ENCODE measurements at places on chromosomes 2 and 18.

DNA sequence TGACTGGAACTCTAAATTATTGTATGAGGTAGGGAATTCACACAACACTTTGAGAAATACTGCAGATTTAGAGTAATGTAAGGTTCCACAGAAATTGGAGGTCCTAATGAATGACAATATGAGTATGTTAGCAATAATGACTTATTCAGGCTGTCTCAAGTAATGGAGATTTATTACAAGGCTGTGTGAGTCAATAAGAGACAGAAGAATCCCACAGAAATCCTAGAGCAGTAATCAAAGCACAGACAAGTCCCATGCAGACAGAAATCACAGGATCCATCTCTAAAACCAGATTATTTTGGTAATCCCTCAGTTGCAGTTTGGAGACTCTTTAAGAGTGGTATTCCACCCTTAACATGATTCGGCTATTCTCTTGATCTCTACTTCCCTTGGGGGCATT lies 83.6 kb downstream of the FAM161A start:
- no peak for DNase-seq

GRCh38 chr2:25742501-25742900 lies 69.1 kb upstream of the DTNB start:
- DNase-seq, result no peak

- DNase-seq, result no peak
Measured at GRCh38 chr2:14475994-14476393, 156.5 kb upstream of the LRATD1 start.

DNA sequence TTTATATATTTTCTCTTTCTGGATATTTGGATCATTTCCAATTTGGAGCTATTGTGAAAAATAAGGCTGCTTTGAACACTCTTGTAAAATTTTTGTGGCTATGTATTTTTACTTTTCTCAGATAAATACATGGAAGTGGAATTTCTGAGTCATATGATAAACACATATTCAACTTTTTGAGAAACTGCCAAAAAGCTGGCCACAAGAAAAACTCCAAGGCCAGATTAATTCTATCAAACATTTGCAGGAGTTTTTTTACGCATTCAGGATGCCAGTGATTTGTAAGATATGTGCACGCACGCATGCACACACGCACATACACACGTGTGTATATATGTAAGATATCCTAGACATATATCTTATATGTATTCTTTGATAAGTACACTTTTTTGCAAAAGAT lies 477.5 kb upstream of the SPHKAP start:
- DNase-seq, result peak; percentile 37

DNA sequence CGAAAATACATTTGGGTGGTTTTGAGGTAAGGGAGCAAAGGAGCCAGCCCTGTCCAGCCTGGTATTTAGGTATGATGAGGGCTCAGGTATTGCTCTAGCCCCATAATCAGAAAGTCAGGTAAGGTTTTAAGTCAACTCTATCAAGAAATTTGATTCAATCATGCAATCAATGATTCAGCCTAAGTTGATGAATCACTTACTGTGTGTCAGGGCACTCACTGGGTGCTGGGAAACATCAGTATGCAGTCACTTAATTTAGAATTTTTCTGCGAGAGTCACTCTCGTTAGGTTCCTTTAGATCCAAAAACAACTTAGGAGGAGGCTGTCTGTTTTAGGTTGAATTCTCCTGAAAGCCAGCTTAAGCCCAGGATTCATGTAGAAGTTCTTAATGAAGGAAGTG lies 17.7 kb upstream of the SERPINB2 start:
- DNase-seq, result peak; percentile 14

DNA sequence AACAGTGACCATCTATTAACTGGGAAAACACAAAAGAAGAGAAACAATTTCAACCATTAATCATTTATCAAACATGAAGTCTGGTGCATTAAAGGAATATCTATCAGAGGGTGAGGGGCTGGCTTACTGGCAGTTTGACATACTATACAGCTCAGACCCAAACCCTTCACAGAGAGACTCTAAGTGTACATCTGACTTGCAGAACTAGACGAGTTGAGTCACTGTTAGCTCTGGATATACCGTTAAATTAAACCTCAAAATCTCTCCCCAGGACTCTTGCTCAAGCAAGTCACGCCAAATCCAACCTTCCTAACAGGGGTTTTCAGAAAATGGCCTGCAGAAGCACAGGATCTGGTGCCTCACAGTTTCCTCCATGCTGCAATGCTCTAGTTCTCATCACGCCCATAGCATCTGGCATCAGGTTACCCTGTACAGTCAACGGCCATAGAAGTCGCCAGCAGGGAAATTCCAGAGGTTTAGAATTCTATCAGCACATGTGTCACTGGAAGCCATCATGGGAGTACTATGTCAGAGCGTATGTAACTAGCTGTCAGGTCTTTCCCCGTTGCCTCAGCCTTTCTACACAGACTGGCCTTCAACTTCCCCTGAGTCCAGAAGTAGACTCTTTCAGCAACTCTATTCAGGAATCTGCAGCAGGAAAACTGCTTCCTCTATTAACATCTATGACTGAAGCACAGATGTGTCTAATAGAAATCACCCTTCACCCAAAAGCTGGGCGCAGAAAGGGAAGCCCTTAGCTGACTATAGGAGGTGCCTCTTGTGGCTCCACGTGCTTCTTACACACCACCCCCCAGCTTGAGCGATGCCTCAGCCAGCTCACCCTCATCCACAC lies 9.3 kb downstream of the TGOLN2 start:
- peak; percentile 63 for DNase-seq

- DNase-seq, result no peak
Measured at GRCh38 chr2:236790963-236791362, 221.3 kb downstream of the ACKR3 start.

All from lung microvascular endothelial cell (primary cell).